ENCODE measurements at places on chromosomes 13 and 19.

DNA sequence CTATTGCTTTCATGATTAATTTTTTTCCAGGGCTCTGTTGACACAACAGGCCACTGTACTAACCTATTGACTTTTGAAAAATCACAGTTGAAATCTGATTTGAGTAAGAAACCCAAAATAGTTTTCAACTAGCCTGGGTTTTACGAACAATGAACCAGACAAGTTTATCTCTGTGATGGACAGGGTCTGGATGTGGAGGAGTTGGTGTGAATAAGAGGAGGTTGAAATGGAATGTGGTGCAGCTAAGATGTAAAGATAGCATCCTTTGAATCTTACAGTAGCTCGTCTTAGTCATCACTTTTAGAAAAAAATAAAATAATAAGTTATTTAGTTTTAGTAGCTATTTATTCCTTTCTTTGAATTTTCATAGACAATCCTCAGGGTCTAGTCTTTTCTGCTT lies 8.3 kb upstream of the OXGR1 start:
- no peak for DNase-seq

GRCh38 chr19:18660939-18661670 lies 22.4 kb upstream of the CRTC1 start:
- DNase-seq: no peak

- DNase-seq: no peak
Measured at GRCh38 chr13:101065329-101065728, 351.0 kb downstream of the NALCN start.

- no peak for DNase-seq
Measured at GRCh38 chr13:31200637-31200971, 829 bp downstream of the B3GLCT start.

- DNase-seq: no peak
Measured at GRCh38 chr13:41842036-41842620, 118.8 kb downstream of the VWA8 start.

GRCh38 chr19:18289471-18290301 lies 8.3 kb upstream of the JUND start:
- DNase-seq: no peak

DNA sequence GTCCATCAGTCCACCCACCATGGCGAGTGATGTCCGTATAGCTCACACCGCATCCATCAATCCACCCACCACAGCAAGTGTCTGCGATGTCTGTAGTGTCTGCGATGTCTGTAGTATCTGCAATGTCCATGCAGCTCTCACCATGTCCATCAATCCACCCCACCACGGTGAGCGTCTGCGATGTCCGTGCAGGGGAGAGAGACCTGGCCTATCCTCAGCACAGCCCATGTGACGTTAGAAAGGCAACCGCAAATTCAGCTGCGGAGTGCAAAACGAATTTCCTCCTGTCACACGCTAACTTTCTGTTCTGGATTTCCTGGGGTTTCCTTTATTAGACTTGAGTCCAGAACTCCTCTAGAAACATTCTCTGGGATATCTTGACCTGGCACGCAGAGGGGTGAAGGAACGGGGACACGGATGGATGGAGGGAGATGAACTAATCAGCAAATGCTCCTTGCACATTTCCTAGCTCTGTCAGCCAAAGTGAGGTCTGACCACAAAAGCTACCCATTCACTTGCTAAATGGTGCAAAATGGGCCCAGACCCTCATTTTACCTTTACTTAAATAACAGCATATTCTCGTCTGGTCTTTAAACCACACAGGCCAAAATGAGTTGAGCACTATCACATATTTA lies 18.3 kb downstream of the RASA3 start:
- no peak for DNase-seq

- no peak for DNase-seq
Measured at GRCh38 chr19:41386442-41386841, 10.1 kb downstream of the TMEM91 start.

GRCh38 chr19:35879770-35880317 lies 11.5 kb downstream of the APLP1 start:
- DNase-seq: peak; percentile 32

DNA sequence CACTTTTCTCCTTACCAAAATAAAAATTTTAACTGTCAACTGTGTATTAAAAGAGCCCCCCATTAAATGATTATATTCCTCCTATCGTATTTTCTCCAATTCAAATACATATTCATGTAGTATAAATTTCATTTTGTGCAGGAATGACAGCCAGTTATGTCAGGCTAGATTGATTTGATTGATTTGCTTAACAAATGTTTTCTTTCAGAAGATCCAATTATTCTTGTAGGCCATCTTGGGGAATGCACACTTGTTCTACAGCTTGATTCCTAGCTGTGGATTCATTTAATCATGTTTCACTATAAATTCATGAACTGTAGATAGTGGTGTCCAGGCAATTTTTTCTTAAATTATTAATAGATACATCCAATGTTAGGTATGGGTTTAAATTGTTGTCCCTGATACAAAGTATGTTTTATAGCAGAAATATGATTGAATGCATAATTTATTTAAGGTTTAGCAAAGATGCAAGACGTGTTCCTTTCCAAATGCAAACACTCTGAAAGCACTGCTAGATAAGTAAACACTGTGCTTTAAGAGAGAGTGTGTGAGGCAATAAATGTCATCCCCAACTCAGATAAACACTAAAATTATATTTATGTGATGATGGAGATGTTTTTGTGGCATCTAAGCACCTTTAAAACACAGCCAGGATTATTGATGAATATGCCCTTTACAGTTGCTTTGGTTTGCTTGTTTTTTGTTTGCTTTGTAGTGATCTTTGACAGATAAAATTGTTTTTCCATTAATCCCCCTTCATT lies 531.1 kb downstream of the DCT start:
- DNase-seq: no peak

DNA sequence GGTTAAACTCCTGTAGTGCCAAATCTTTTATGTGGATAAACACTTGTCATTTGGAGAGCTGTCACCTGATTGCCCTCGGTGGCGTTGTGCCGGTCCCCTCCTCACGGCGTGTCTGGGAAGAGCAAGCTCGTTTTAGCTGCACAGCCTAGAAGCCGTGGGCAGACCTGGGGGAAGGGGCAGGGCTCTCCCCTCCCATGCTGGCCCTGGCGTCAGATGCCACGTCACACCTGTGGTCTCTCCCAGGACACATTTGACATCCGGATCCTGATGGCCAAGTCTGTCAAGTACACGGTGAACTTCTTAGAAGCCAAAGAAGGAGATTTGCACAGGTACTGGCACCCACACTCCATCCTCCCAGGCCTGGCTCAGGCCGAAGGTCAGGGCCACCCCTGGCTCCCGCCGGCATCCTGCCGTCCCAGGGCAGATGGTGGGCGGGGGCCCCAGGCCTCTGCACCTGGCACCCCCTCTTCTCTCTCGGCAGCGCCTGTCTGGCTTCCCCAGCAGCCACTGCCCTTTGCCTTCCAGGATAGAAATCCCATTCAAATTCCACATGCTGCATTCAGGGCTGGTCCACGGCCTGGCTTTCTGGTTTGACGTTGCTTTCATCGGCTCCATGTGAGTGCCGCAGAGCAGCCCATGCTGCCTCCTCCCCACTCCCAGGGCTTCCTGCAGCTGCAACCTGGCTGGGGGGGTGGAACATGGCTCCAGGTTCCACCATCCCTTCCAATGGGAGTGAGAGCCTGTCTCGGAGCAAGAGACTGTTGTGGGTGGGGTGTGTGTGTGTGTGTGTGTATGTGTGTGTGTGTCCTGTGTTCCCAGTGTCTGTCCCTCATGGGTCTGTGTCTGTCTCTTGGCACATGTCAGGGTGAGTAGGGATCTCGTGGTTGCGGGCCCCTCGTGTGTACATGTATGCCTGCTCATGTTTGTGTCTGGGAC lies 8.8 kb downstream of the YIPF2 start:
- DNase-seq: no peak

DNA sequence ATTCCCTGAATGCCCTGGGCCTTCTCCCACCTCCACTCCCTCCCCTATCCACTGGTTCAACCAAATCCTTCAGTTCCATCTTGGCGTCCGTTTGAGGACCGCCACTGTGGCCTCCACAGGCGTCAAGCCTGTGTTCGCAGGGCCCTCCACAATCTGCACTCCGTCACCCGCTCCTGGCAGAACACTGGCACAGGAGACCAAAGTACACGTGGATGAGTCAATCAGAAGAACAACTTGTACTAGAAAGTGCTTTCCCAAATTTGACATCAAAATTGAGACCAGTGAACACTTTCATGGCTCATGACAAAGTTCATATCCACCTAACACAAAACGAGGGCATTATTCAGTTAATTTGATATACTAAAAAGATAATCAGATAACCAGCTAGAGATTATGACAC lies 6.5 kb upstream of the CDC16 start:
- no peak for DNase-seq

DNA sequence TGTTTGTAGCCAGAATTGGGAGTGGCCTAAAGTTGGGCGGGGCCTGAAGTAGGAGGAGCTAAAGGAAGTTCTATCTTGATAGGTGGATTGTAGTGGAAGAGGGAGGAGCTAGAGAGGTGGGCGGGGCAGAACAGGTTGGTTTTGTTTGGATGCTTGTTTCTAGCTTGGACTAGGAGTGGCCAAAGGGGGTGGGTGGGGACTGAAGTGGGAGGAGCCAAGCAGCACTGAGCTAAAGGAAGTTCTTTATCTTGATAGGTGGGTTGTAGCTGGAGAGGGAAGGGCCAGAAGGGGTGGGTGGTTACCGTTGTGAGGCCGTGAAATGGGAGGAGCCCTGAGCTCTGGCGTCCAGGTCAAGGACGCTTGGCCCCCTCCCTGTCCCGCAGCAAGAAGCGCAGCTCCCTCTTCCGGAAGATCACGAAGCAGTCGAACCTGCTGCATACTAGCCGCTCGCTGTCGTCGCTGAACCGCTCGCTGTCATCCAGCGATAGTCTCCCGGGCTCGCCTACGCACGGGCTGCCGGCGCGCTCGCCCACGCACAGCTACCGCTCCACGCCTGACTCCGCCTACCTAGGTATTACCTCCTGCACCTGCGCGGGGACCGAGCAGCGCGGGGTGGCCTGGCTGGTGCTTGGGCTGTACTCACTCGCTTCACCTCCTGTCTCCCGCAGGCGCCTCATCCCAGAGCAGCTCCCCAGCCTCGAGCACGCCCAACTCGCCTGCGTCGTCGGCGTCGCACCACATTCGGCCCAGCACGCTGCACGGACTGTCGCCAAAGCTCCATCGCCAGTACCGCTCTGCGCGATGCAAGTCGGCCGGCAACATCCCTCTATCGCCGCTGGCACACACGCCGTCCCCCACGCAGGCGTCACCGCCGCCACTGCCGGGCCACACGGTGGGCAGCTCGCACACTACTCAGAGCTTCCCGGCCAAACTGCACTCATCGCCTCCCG lies 8.0 kb downstream of the DNASE2 start:
- no peak for DNase-seq

DNA sequence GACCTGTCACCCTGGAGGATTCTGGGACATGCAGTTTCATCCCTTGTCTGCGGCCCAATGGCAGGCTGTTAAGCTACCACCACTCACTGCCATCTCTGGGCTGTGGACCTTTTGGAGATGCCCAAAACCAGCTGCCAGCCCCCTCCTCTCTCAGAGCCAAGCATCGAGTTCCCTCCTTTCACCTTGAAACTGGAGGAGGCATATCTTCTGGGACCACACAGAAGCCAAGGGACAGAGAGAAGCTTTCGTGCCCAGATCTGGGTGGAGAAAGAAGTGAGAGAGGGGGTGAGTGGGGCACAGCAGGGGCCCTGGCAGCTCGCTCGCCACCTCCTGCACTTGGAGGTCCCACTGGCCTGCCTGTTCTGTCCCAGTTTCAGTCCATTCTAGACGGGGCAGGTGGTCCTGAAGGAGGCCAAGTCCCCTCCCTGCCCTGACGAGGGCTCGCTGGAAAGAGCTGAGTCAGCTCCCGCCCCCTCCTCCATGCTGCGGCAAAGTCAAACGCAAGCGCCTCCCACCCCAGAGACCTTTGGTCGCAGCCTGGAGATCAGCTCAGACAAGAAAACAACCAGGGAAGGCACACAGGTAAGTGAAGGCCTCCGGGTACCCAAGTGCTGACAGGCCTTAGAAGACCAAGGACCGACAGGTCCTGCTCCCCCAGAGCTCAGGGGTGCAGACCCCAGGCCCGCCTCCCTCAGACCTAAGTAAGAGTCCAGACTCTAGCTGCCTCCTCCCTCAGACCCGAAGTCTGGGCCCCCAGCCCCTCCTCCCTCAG lies 3.8 kb downstream of the BCAT2 start:
- no peak for DNase-seq

DNA sequence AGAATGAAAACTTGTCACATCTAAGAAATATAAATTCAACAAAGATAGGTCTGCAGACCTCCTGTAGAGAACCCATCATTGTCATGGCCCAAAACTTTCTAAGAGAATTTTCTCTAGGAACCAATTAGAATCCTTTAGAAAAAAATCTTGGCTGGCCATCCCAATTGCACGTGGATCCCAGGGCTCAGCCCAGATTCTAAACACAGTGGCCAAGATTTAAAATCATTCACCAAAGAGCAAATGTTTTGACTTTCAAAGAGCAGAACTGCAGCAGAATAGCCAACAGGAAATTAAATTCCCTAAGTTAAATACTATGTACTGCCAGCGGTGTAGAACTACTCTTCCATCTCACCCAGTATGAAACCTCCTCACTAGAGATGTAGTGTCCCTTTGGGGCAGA lies 21.3 kb downstream of the IPO5 start:
- no peak for DNase-seq

GRCh38 chr19:5824751-5825150 lies 14.8 kb downstream of the FUT6 start:
- no peak for DNase-seq

GRCh38 chr13:96141032-96141431 lies 51.1 kb downstream of the HS6ST3 start:
- no peak for DNase-seq

GRCh38 chr19:3970313-3970807 lies 539 bp downstream of the DAPK3 start:
- DNase-seq: no peak

DNA sequence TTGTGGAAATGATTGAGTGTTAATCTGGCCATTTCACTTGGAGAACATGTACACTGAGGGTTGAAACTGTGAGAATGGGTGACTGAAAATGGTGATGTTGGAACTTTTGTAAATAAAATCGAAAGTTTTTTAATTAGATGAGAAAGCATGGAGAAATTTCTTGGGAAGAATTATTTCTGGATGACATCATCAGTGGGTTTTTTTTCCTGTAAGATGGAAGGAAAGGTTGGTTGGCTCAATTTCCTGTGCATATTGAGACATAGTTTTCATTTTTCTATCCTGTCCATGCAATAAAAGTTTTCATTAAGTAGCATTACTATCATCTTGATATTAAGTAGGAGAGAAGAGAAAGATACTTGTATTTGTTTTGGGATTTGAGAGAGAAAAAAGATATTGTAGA lies 120.6 kb upstream of the HTR2A start:
- DNase-seq: no peak
